ENCODE measurements at places on chromosomes 3 and 15.

DNA sequence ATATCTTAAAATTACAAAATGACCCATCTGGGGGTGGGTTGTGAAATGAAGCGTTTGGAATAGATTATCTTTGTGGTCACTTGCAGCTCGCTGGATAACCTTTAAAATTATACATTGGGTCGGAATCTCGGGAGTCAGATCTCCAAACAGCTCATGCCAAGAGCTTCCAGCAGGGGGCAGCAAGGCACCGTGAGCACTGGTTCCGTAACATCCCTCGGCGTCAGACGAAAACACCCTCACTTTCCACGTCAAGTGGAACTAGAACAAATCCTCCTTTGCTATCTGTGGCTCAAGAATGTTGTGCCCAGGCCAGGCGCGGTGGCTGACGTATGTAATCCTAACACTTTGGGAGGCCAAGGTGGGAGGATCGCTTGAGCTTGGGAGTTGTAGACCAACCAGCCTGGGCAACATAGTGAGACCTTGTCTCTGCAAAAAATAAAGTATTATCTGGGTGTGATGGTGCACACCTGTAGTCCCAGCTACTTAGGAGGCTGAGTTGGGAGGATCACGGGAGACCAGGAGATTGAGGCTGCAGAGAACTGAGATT, 31.1 kb downstream of the UMPS start:
- peak; percentile 57 for DNase-seq

GRCh38 chr3:190883973-190884832, 21.7 kb upstream of the GMNC start:
- DNase-seq, result no peak

GRCh38 chr3:164479978-164480377, 598.3 kb downstream of the SI start:
- DNase-seq, result no peak

GRCh38 chr15:36313021-36313420, 266.4 kb upstream of the CDIN1 start:
- DNase-seq, result no peak

GRCh38 chr15:78672285-78673014, 31.4 kb upstream of the CHRNB4 start:
- DNase-seq, result no peak

GRCh38 chr3:127754411-127755304, 67.7 kb downstream of the MGLL start:
- DNase-seq, result no peak

DNA sequence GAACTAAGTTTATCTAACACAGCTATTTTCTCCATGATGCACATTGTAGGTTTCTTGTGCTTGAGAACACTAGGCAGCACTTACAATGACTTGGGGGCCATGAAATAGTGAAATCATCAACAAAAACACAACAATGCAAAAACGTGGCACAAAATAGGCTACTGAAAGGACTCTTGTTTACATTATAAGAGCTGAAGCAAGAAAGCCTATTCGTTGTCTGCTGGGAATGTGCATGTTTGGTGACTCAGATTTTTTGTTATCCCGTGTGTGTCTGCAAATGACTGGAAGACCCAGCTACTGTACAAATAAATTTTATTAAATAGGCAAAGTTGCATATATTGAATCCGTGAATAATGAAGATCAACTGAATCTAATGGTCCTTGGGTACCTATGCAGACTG, 85.0 kb downstream of the TCF12 start:
- no peak for DNase-seq

- no peak for DNase-seq
Measured at GRCh38 chr3:70298385-70298784, 14.1 kb downstream of the MDFIC2 start.

GRCh38 chr3:188936597-188937107, 235.1 kb upstream of the TPRG1 start:
- DNase-seq, result no peak

- DNase-seq, result no peak
Measured at GRCh38 chr3:126928921-126929474, 53.9 kb upstream of the PLXNA1 start.

- no peak for DNase-seq
Measured at GRCh38 chr15:93482731-93483130, 393.7 kb upstream of the RGMA start.

GRCh38 chr15:31203999-31204398, 102.5 kb upstream of the TRPM1 start:
- DNase-seq, result no peak

DNA sequence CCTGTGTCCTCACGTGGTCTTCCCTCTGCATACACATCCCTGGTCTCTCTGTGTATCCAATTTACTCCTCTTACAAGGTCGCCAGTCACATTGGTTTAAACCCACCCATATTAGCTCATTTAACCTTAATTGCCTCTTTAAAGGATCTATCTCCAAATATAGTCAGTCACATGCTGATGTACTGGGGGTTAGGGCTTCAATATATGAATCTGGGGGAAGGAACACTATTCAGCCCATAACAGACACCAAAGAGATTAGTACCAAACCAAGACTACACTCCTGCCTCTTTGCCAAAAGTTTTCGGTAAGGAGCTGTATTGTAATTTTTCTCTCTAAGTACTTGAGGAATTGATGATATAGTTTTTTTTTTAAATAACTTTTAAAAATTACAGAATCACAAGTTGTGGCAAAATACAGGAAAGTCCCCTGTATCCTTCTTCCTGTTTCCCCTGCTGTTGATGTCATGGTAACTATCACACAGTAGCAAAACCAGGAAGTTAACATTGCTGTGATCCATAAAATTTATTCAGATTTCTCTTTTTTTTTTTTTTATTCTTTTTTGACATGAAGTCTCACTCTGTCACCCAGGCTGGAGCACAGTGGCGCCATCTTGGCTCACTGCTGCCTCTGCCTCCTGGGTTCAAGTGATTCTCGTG, 67.8 kb downstream of the SLCO3A1 start:
- no peak for DNase-seq

DNA sequence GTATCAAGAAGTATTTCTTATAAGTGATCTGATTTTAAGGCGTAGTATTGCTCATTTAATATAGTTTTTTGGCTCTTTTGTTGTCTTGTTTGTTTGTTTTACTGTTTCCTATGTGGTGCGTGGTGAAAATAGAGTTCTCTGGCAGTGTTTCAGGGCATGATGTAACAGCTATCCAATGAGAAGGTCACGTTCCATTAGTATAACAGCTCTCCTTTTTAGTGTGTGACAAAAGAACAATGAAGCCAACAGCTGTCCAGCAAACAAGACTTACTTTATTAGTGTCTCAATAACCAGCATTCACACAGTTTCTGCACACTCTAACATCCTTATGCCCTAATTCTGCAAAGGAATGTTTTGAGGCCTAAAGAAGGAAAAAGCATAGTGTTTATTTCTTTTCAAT, 127.9 kb downstream of the SLC25A26 start:
- DNase-seq, result no peak

DNA sequence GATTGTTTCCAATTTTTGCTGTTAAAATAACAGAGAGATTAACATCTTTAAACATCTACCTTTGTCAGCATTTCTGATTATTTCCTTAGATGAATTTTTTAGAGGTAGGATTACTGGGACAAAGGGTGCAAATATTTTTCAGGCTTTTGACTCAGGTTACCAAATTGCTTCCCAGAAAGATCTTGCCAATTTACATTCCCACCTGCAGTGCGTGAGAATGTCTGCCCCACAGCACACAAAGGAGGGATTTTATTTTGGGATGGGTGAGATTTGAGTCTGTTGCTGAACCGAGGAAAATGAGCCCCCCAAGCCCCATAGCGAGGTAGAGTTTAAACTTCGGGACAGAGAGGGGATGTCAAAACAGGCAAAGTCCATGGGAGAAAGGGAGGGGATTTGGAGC, 25.9 kb upstream of the RNU6-1 start:
- no peak for DNase-seq

DNA sequence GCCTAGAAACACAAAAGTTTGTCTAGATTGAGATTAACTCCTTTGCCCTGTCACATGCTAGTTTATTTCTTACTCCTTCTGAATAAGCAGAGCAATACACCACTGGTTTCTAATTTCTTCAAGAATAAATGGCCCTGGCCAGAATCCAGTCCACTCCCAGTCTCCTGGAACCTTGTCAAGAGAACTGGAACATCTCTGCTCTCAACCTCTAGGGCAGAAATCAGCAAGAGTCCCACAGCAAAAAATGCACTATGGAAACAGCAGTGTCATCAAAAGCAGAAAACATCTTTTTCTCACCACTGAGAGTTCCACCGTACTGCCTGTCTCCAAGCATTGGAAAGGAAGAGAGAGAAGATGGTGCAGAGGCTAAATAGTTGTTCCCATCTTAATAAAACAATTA, 35.9 kb upstream of the PPP2R3A start:
- DNase-seq, result no peak

DNA sequence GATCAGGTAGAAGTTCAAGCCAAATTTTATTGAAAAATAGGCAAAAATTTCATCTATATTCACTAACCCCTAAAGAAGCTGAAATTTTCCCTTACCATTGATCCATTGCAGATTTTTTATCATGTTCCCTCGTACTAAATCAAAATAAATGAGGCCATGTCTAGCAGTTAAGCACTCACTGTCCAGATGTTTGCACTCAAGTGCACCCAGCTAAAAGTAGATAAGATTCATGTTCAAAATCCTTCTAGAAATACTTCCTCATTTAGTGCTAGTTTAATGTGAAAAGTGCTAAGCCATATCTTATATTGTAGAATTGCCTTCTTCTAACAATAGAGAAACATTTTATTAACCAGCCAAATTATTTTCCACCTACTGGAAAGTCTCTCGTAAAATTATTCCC, 164.7 kb upstream of the UBE2E2 start:
- DNase-seq, result no peak

DNA sequence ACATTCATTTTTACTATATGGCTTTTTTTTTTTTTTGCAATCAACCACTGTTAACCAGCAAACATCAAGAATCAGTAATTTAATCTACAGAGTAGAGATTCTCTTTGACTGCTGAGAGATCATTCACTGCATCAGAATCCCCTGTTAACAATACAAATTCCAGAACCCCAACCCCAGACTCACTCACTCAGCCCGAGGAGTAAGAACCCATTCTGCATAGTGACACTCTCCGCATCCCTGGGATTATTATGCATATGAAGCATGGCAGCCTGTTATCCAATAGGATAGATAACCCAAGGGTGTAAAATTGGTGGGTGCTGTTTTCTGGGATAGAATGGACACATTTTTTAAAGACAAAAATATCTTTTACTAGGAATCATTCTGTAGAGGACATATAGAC, 76.3 kb upstream of the CCDC39 start:
- no peak for DNase-seq

DNA sequence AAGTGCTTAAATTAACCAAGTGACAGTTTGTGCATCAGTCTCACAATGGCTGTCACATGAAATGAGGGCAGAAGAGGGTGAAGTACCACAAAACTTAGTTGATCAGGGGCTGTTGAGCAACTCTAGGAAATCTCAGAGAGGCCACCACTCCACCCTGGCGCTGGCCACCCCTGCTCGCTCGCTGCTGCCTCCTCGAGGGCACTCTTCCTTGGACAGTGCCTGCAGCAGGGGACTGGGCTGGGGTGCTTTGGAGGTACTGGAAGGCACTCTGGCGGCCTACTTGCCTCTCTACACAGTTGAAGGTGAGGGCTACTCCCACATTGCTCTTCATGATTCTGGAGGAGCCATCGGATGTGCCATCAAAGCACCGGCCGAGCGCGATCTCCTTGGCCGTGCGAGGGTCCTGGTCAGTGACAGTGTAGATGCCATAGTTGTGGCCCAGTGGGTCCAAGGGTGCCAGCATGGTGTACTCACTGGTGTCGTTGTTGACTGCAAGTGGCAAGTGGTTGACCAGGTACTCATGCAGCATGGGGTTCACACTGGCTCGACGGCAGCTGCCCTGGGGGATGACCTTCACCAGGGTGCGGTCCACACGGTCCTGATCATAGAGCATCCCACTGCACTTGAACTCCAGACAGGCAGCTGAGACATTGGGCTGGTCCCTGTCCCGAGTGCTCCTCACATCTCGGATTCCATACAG, 11.6 kb upstream of the CLPX start:
- DNase-seq, result no peak

GRCh38 chr15:72078887-72079286, 39.1 kb downstream of the MYO9A start:
- DNase-seq, result no peak

DNA sequence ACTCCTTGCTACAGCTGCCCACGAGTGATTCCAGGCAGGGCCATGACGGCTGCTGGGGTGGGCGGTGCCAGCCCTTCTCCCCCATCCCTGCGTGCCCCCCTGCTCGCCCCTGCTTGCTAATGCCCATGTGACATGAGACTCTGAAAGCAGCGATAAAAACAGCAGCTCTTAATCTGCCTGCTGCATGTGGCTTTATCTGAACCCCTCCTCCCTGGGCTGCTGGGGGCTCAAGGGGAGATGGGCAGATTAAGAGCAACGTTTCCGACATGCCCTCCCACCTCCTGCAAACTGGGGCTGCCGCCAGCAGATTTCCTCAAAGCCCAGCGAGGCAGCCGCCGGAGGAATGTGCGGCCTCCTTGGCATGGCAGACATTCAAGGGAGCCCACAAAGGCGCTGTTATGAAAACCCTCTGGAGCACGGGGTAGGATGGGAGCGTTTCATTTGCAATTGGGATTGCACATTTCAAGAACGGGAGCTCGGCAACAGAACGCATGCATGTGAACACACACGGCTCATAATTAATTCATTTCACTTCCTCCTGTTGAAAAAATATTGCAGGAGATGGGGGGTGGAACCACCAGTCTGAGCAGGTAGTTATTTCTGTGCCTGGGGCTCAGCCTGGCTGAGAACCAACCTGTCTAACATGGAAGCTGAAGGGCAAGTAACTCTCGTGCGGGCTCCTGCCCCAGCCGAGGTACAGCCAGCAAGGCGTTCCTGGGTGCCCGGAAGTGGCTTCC, 504.2 kb upstream of the PROK2 start:
- no peak for DNase-seq

DNA sequence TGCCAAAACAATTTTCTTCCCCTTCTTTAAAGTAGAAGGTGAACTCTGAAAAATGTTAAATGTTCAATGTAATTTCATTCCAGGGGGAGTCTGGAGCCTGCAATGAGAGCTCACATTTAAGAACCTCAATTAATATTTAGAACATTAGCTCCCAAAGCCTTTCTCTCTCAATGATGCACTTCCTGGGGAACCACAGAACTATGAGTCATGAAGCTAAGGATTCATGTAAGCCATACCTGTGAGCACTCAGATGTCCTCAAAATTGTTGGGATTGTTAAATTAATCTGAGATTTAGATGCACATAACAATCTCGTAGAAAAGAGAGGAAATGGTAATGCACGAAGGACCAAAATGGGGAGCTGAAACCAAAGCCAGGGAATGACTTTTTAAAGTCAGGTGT, 244.2 kb upstream of the LRIG1 start:
- DNase-seq, result no peak

GRCh38 chr3:181454451-181455027, 257.2 kb upstream of the SOX2 start:
- DNase-seq, result no peak

DNA sequence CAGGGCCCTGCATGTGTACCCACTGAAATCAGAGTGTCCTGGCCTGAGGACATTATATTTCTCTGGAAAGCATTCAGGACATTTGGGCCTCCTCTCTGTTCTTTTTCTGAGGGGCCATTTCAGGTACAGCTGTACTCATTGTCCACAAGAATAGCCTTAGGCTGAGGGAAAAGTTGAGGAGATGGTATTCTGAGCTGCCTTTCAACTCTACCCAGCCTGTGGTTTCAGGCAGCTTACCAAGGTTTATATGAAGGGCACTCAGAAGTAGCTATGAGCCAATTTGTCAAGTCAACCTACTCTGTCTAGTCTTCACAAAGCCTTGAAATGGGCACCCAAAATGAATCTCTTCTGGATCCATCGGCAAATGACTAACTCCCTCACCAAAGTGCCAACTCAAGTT, 9.4 kb downstream of the ATP13A4 start:
- DNase-seq, result no peak

- no peak for DNase-seq
Measured at GRCh38 chr15:52103217-52104207, 9.1 kb downstream of the BCL2L10 start.

GRCh38 chr3:39130026-39130425, 22.5 kb downstream of the TTC21A start:
- no peak for DNase-seq
